ENCODE measurements at places on chromosomes 7 and 10. TPM values are rescaled to one million over a fixed set of nuclear protein-coding genes. Genes with fewer than 3 reads are reported as not detected.

GRCh38 chr10:99754670-99755069, 22.6 kb downstream of the CUTC start:
- DNase-seq = no peak

GRCh38 chr10:130546841-130547240, 410.6 kb downstream of the GLRX3 start:
- DNase-seq = no peak

DNA sequence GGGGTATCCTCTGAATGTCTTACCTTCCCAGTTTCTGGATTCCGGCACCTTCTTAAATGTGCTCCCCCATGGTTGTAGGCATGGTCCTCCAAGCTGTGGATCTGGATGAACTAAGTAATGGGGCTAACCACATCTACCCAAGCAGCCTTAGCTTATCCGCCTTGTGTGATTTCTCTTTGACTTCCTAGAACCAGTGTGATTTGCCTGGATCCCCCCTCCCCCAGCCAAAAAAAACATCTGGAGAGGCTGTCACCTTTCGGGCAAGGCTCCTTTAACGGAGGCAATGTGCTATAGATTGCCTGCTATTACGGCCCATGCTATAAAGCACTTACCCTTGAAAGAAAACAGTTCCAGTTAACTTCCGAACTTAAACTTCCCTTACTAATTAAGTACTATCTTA, 33.9 kb downstream of the C1GALT1 start:
- no peak for DNase-seq

- DNase-seq = no peak
Measured at GRCh38 chr10:79137826-79138225, 69.1 kb downstream of the ZMIZ1 start.

The ZNF467 gene
- total RNA-seq = 4.5 TPM

The CDHR3 gene
- 1.3 TPM for total RNA-seq

The ATRNL1 gene
- total RNA-seq = 0.77 TPM

GRCh38 chr7:84510505-84510904, 315.9 kb upstream of the SEMA3A start:
- DNase-seq = peak; percentile 11

The ZNF804B gene
- total RNA-seq = not detected

- DNase-seq = peak; percentile 48
Measured at GRCh38 chr7:1144269-1144771, 15.7 kb downstream of the ZFAND2A start.

The CDNF gene
- total RNA-seq = 0.38 TPM

GRCh38 chr7:95155965-95156364, 168.4 kb downstream of the PON1 start:
- DNase-seq = no peak

The NAMPT gene
- total RNA-seq = 305 TPM

- DNase-seq = no peak
Measured at GRCh38 chr10:10605551-10606081, 412.1 kb upstream of the CELF2 start.
